ENCODE measurements at places on chromosomes 6 and 20. TPM values are rescaled to one million over a fixed set of nuclear protein-coding genes. Genes with fewer than 3 reads are reported as not detected.

Gene SLPI
- 1.2 TPM for total RNA-seq

- no peak for DNase-seq
Measured at GRCh38 chr6:16518265-16518664, 243.0 kb downstream of the ATXN1 start.

Gene ABRACL
- 6.6 TPM for total RNA-seq

DNA sequence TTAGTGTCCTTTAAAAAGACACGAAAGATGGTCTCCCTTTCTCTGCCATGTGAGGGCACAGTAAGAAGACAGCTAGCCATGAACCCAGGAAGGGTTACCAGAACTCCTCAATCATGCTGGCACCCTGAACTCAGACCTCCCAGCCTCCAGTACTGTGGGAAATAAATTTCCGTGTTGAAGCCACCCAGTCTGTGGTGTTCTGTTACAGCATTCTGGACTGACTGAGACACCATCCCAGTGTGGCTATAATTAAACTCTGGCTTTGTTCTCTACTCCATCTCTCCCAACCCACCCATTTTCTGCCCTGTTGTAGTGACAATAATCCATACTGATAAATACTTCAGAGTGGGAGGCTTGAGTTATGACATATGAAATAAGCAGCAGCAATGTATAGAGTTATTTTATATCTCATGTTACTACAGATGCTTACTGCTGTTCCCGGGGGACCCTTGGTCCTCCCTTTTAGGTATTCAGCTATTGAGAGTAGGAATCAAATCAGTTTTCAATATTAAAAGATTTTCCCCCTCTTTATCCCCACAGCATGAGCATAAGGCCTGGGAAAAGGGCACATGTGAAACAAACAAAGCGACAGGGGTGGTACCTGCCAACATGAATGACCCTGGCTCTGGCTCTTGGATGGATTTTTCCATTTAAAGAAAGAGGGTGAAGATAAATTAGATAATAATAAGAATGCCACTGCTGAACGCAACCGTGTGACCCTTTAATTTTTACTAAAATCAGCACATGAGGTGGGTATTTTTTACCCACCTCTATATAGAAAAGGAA lies 224.3 kb upstream of the SLC35B3 start:
- DNase-seq: no peak

DNA sequence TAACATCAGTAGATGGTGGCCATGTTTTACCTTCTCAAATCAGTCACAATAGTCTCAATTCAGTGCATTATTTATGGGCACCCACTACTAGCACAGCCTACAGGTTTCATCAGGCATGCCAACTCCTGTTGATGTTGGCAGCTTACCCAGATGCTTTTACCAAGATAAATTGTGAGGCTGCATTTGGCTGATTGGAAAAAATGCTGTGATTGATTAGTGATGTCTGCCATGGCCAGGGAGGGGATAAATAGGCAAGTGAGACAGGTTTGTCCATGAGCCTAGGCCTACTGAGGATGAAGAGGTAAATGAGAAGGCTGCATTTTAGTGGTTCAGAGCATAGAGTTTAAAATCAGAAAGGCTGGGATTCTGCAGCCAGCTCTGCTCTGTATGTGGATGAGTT lies 227.1 kb downstream of the NFATC2 start:
- no peak for DNase-seq

GRCh38 chr6:22271081-22271480 lies 25.8 kb downstream of the PRL start:
- no peak for DNase-seq

Gene TMEM170B
- 4.5 TPM for total RNA-seq

Gene PXT1
- 0.13 TPM for total RNA-seq

Gene POU3F2
- total RNA-seq: not detected

Gene VSTM2L
- total RNA-seq: 17.0 TPM

GRCh38 chr6:123873974-123874373 lies 70.3 kb downstream of the NKAIN2 start:
- DNase-seq: no peak

- no peak for DNase-seq
Measured at GRCh38 chr20:4667371-4667773, 54.3 kb upstream of the PRND start.

- no peak for DNase-seq
Measured at GRCh38 chr6:129875610-129876520, 14.8 kb upstream of the TMEM244 start.

DNA sequence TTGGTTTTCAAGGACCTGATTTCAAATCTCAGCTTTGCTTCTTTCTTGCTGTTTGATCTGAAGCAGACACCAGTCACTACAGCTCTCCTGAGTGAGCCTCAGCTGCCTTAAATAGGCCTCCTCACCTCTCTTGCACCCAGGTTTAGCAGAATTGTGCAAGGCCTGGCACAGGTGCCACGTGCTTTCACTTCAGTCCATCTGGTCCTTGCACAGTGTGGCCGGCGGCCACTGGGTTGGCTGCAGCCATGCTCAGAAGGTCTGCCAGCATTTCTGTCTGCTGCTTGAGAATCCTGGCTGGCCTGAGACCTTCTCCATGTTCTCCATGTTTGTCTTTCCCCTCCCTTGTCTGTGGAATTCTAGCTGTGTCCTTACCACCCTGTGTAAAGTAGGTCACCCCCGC lies 14.5 kb upstream of the DAAM2 start:
- peak; percentile 63 for DNase-seq

- DNase-seq: peak; percentile 53
Measured at GRCh38 chr6:149060300-149060984, 257.1 kb upstream of the TAB2 start.

GRCh38 chr6:15642276-15642675 lies 20.6 kb downstream of the DTNBP1 start:
- DNase-seq: no peak

DNA sequence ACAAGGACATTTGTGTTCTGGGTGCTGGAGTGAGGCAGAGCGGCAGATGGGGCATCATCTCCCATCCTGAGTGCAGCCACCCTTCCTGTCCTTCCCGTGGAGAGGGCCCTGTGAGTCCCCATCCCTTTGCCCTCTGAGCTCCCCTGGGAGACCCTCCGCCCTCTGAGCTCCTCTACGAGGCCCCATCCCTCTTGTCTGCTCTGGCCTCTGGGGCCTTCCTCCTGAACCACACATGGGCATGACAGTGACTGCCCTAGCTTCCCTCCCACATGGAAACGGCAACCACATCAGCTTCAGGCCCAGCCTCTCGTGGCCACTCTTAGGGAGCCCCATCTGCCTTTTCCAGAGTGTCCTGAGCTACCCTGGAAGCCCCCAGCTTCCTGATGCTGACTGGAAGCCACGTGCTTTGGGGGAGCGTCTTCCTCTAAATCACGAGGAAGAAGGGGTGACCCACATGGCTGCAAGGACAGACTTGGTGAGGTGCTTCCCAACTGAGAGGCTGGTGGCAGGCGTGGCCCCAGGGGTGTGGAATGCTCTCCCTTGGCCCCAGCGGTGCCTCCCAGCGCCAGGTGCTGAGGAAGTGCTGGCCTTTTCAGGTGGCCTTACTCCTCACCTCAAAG lies 52.6 kb downstream of the GINS1 start:
- no peak for DNase-seq

DNA sequence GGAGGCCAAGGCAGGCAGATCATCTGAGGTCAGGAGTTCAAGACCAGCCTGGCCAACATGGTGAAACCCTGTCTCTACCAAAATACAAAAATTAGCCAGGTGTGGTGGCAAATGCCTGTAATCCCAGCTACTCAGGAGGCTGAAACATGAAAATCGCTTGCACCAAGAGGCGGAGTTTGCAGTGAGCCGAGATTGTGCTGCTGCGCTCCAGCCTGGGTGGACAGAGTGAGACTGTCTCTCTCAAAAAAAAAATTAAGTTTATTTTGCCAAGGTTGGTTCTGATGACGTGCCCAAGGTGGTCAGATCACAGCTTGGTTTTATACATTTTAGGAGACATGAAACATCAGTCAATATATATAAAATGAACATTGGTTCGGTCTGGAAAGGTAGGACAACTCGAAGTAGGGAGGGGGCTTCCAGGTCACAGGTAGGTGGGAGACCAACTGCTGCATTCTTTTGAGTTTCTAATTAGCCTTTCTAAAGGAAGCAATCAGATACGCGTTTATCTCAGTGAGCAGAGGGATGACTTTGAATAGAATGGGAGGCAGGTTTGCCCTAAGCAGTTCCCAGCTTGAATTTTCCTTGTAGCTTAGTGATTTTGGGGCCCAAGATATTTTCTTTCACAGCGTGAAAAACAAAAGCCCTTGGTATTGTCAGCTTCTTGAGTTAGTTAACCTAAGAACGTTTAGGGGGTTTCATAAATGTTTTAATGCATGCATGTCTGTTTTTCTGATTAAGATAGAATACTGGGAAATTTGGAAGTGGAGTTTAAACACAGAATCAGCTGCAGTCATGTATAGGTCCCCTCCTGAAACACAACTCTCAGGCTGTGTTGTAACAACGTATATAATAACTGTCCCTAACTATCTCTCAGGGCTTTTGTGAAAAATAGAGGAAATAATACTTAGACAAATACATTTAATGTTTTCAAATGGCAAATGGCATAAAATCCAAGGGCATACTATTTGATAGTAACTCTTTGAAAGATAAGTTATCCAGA lies 16.7 kb downstream of the ACOT13 start:
- no peak for DNase-seq

Gene RNF182
- total RNA-seq: not detected

DNA sequence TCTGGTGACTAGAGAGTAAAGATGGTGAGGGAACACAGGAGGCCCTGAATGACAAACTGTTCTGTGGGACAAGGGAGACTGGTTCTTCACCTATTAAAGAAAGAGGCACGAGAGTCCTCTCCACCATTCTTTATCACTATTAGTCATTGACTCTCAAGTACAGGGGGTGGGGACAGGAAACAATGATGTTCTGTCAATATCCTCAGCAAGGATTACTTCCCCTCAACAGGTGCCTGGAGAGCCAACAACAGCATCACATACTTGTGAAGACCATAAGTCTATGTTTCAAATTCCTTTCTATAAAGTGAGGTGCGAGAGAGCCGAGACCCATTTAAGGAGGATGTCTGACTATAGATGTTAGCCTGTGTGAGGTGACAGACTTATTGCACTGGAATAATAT lies 72.4 kb upstream of the TBC1D7 start:
- DNase-seq: no peak

DNA sequence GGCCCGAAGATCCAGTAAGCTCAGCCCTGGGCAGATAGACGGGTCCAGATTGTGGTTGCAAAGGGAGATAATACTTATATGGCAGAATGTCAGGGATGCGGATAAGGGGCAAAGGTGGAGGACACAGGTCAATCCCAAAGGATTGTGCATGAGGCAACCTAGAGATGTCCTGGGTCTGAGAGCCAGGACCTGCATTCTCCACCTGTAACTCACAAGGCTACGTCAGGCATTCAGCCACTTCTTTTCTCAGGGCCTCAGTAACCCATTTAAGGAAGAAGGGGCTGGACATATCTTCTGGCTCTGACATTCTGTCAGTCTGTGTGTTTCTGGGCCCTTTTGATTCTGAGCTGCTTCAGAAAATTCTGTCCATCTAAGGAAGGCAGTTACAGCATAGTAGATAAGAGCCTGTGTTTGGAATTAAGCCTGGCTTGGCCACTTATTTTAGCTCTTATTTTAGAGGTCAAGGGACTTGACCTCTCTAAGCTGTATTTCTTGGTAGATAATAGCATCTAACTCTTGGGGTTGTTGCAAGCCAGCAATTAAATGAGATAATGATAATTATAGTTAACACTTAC lies 40.2 kb downstream of the CNBD2 start:
- no peak for DNase-seq

GRCh38 chr6:31070711-31071197 lies 41.6 kb downstream of the C6orf15 start:
- peak; percentile 55 for DNase-seq

Gene HTR1E
- total RNA-seq: not detected

- no peak for DNase-seq
Measured at GRCh38 chr6:105320765-105321164, 82.1 kb downstream of the PREP start.

- DNase-seq: no peak
Measured at GRCh38 chr6:152078001-152078400, 270.5 kb downstream of the ESR1 start.

- DNase-seq: no peak
Measured at GRCh38 chr6:53172468-53172803, 23.8 kb upstream of the GCM1 start.

- no peak for DNase-seq
Measured at GRCh38 chr6:37239526-37239925, 18.0 kb upstream of the TBC1D22B start.

Gene KLC4
- total RNA-seq: 30.6 TPM

DNA sequence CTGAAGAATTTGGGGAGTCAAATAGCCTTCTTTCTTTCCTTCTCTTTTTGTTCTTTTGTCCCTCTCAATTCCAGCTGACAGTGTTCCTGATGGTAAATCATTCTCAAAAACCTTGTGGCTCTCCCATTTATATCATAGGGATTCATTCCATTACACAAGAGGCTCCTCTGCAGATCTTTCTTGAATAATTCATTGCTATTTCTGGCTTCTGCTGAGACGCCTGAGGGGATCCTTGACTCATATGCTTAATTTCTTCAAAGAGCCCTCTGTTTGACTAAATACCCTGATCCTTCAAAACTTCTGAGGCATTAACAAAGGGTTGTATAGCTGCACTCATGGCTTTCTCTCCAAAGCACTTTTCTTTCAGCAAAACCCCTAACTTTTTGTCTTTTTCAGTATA lies 289.3 kb downstream of the FARS2 start:
- no peak for DNase-seq

- DNase-seq: no peak
Measured at GRCh38 chr20:38569747-38570525, 11.1 kb upstream of the ADIG start.

Gene TUBB2B
- total RNA-seq: 1.3 TPM

GRCh38 chr6:139124887-139125672 lies 9.8 kb upstream of the HECA start:
- peak; percentile 72 for DNase-seq

Gene BMP5
- total RNA-seq: 2.4 TPM

DNA sequence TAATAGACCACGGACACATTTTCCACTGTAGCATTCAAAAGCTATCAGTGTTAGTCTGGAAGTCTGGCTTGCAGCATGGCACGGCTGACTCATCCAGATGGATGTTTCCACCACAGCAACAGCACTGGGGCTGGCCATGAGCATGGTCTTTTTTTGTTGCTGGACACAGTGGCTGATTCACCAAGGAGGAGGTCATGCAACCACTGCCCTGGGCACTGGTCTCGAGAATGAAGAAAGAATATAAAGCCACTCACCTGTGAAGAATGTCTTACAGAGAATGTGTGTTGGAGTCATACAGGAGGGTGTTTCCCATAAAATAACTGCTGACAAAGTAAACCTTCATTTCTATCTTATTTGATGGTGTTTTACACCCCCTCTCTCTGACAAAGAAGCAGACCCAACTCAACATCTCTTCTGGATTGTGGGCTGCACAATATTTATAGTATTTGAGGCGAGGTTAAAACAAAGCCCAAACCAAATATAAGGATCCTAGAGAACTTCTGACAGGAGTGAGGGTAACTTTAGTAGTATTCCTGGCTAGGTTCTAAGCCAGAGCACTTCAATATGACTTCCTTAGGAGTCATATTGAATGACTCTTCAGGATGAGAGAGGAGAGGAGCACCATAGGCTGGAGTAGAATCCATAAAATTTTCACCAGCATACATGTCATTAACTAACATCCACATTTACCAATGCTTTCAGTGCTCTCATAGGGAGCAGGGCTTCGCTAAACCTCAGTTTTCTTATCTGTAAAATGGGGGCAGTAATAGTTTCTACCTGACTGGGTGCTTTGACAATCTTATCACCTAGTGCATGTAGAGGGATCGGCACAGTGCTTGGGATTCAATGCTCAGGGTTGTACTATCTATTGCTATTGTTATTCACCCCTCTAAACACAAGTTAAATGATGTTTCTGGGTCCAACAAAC lies 121.4 kb downstream of the KIF13A start:
- peak; percentile 71 for DNase-seq

Gene TRIM31
- not detected for total RNA-seq

GRCh38 chr6:40164345-40164755 lies 230.1 kb upstream of the MOCS1 start:
- no peak for DNase-seq

Gene OR12D1
- not detected for total RNA-seq

All from Right ventricle myocardium superior (tissue), 1 donor.